ENCODE measurements at places on chromosomes 11 and 22.

- no peak for DNase-seq
Measured at GRCh38 chr11:126502982-126503381, 147.5 kb downstream of the ST3GAL4 start.

DNA sequence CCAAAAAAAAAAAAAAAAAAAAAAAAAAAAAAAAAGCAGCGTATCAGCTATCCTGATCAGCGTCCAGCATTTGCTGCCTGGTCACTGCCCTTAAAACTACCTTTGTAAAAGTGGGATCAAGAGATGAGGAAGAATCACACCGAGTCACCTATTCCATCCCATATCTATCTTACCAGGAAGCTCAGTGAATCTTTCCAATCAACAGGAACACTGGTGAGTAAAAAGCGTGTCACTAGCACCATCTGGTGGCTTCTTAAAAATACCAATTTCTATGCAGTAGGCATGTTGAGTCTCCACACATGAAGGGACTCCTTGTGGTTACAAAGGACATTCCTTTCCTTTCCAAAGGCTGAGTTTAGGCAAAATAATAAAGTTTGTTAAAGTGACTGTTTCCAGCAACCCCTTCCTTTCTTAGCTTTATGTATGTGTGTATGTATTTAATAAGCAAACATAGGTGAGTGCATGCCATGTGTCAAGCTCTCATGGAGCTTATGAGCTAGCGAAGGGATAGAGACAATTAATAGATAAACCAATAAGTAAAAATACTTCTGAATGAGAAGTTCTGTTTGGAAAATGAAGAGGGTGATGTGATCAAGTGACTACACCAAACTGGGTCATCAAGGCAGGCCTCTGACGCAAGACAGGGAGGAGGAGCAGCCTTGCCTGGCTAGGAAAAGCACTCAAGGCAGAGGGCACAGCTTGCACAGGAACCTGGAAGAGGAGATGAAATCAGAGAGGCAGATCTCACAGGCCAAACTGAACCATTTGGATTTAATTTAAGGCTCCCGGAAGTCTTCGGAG is 13.9 kb upstream of the TP53AIP1 start:
- DNase-seq = no peak

DNA sequence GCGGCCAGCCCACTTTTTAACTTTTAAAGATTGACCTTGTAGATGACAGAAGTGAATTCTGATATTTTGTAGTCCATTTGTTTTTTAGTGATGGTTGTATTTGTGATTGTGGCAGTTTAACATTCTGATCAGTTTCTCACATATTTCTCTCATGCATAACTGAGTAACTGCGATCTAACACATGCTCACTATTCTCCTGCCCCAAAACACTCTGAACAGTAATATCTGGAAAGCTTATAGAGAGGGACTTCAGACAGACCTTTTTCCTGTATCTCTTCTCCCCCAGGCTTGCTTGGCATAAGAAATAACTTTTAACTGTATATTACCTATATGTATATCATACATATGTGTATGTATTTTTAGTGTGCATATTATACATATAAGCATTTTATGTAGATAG is 37.3 kb upstream of the MYO18B start:
- no peak for DNase-seq

- DNase-seq = no peak
Measured at GRCh38 chr22:28948424-28948823, 65.1 kb downstream of the ZNRF3 start.

DNA sequence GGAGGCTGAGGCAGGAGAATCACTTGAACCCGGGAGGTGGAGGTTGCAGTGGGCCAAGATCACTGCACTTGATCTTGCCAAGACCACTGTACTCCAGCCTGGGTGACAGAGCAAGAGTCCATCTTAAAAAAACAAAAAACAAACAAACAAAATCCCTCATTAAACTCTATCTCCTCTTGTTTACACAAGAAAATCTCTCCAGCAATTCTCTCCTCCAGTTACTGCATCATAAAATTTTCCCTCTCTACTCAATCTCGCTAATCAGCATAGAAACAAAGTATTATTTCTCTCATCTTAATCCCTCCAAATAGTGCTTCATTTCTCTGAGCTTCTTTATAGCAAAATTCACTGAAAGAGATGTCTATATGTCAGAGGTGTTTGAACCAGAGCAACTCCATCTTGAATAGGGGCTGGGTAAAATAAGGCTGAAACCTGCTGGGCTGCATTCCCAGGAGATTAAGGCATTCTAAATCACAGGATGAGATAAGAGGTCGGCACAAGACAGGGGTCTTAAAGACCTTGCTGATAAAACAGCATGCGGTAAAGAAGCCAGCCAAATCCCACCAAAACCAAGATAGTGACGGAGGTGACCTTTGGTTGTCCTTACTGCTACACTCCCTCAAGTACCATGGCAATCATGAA is 19.8 kb downstream of the MTMR2 start:
- no peak for DNase-seq

GRCh38 chr11:9594267-9595046 is 21.0 kb downstream of the WEE1 start:
- no peak for DNase-seq

- DNase-seq = no peak
Measured at GRCh38 chr11:9636691-9637090, 27.2 kb upstream of the SWAP70 start.

DNA sequence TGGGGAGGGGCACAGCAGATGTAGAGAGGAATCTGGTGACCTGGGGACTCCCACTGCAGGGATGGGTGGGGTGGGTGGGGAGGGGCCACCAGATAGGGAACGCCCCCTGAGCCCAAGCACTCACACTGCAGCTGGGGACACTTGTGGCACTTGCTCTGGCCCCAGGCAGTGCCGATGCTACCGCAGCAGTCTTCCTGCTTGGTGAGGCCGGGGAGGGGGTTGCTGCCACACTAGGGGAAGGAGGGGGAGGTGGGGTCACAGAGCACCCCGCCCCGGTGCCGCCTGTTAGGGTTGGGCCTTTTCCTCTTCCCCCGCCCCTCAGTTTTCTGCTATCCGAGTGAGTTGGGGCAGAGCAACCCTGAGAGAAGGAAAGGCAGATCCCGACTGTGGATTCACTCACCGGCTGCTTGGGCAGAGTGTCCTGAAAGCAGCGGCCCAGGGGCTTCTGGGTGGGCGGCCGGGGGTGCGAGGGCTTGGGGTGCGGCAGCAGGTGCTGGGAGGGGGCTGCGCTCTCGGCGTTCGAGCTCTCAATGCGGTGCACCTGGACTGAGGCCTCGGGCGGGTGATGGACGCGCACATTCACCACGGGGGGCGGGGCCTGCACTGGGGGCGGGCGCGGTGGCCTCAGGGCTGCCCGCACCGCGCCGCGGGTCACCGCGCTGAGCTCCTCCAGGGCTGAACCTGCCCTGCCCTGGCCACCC is 4.7 kb downstream of the LTBP3 start:
- DNase-seq = peak; percentile 68

GRCh38 chr11:79071190-79071589 is 369.6 kb downstream of the TENM4 start:
- DNase-seq = no peak

- no peak for DNase-seq
Measured at GRCh38 chr11:132937016-132937415, 595.3 kb downstream of the OPCML start.

DNA sequence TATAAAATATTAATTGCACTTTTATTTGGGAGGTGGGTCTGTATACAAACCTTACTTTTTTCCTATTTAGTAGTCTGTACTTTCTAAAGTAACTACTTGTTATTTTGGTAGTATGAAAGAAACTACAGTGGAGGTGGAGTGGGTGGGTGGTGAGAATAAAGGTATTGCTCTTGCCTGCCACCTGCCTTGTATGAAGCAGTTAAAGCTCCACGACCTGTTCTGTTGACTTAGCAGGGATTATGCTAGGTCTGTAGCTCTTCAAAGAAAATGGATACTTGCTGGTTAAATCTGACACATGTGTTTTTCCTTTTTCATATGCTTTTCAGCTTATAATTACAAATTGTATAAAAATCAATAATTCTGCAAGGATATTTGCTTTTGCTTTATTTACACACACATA is 111.9 kb downstream of the EHF start:
- no peak for DNase-seq

DNA sequence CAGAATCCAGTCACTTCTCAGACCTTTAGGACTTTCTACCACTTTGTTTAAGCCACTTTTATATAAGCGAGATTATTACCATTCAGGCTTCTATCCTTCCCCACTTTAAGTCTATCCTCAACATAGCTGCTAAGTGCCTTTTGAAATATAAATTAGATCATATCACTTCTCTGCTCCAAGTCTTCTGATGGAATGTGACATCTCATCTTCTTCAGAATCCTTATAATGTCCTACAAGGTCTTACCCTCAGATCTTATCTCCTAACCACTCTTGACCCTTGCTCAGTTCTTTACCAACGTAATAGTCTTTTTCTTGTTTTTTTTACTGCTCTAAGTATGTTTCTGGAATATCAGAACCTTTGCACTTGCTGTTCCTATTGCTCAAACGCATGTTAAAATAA is 188.7 kb downstream of the DYNC2H1 start:
- no peak for DNase-seq

DNA sequence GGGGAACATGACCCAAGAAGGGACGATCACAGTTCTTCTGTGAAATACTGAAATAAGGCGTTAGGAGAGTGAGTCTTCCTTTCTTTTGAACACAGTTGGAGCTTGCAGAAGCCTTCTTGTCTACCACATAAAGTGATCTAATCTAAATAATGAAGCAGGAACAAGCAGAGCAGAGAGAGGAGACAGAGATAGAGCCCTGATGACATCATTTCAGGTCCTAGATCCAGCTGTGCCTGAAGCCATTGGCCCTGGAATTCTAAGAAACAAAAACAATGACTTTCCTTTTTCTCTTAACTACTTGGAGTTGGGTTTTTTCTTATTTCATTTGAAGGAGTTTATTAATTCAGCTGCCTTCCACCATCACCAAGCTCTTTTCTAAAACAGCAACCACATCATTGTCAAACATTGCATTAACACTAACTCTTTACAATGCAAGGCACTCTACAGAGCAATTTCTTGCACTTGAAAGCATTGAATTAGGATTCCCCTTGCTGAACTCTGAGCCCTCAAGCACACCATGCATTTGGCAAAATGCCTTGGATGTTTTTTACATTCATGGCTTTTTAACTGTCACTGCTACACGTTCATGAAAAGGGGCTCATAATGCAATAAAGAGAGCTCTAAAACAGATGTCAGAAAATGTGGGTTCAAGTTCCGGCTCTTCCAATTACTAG is 117.2 kb upstream of the TIMP3 start:
- no peak for DNase-seq

DNA sequence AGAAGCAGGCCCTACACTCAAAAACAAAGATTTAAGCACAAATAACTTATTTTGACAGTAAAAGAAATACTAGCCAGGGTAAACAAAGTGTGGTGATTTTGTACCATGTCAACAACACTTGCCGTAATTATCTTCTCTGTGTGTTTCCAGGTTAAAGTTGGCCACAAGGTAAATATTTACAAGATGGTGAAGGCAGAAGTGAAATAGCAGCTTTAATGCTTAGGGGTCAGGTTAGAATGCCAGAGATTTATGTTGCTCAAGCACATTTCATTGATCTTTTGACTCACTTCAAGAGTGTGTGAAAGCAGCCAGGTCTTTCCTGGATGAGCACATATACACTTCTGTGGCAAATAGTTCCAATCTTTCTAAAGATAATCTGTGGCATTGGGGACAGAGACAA is 270.2 kb upstream of the LUZP2 start:
- no peak for DNase-seq

DNA sequence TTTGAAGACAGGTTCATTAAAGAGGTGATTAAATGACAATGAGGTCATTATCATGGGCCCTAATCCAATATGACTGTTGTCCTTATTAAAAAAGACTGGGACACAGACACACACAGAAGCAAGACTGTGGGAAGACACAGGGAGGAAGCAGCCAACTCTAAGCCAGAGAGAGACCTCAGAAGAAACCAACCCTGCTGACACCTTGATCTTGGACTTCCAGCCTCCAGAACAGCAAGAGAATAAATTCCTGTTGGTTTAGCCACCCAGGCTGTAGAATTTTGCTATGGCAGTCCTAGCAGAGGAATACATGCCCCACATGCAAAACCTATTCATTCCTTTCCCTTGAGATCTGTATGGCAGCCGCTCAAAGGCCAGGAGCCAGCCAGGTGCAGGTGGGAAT is 35.6 kb upstream of the CACNG2 start:
- no peak for DNase-seq

DNA sequence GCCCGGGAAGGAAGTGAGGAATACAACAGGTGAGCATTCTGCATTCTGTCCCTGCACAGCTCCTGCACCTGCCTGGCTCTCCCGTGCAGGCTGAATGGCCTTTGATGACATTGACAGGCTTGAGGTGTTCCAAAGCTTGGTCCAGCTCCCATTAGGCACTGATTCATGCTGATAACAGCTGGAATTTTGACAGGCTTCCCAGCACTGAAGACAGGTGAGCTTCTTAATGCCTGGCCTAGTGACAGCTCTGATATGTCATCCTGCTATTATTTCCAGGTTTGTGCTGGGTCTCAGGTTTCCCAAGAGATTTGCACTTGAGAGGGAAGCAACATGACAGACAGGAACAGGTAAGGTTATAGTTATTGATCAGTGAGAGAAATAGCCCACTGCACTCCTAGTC is 58.0 kb upstream of the MTNR1B start:
- no peak for DNase-seq

- DNase-seq = peak; percentile 74
Measured at GRCh38 chr11:64246871-64247728, at the start of gene PPP1R14B. PPP1R14B (minus strand) TSS chr11:64246943; CDS start chr11:64246673, 270 bp downstream.

DNA sequence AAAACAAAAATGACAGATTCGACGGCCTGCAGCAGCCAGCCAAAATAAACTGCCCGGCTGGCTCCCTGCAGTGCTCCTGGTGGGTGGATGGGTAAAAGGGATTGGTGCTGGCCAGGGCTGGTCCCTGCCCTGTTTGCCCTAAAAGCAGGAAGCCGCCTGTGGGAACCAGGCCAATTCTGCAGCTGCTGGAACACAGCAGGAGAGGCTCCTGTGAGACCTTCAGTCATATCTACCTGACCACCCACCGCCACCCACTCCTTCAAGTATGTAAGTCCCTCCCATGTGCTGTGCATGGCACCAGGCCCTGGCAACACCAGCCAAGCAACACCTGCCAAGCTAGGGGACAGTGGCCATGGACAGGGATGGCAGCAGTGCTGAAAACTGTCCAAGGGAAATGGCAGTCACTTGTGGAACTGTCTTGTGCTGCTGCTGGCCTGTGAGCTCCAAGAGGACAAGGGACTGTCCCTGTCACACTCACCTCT is 48.7 kb upstream of the ARFGAP3 start:
- no peak for DNase-seq

DNA sequence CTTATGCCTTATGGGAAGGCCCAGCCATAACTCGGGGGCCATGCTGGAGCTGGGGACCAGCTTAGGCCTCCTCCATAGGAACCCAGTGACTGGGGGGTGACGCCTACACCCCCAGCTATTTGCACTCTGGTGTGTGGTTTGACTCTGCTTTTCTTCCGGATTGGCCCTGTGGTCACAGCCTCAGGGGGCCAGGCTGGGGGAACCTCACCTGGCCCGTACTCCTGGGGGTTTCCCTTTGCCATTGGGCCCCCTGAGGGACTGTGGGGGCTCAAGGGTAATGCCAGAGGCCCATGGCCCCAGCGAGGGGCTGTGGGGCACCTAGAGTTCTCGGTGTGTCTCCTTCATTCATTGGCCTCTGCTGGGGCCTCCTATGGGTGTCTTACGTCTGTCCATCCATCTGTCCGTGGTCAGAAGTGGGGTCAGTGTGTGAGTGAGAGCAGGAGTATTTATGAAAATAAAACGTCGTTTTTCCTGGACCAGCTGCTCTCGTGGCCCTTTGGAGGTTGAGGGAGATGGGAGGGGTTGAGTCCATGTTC is 6.3 kb upstream of the SH3BP1 start:
- no peak for DNase-seq

Measured in activated T-cell treated with anti-CD3 and anti-CD28 coated beads for 1 hour (primary cell).